AG09309 (cell line): ENCODE measurements at places on chromosomes 7 and 10.

DNA sequence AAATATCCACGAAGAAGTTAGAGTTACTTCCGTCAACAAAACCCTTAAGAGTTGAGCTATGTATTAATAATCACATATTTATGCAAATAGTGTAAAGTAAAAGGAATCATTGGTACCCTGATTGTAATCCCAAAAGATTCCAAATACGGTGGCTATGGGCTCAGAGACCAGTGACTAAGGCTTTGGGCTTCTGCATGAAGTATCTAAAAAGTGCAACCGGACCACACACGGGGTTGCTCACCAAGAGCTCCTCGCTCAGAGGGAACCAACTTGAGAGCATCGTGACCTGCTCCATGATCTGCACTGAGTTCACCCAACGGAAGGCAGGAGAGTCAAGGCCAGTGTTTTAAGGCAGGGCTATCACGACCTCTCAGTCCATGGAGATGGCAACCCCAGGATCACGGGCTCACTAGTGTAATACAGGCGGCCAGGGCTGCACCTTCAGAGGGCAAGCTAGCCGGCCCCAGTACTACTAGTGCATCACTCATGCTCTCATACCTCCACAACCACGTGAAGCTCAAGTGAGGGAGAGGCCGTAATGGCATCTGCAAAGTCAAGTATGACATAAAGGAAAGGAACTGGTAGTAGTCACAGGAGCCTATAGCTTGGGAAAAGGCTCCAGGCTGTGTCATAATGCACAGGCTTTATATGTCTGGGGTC lies 77.1 kb upstream of the CAMK2B start:
- DNase-seq: no peak

GRCh38 chr10:77532068-77532467 lies 105.5 kb downstream of the KCNMA1 start:
- no peak for DNase-seq

DNA sequence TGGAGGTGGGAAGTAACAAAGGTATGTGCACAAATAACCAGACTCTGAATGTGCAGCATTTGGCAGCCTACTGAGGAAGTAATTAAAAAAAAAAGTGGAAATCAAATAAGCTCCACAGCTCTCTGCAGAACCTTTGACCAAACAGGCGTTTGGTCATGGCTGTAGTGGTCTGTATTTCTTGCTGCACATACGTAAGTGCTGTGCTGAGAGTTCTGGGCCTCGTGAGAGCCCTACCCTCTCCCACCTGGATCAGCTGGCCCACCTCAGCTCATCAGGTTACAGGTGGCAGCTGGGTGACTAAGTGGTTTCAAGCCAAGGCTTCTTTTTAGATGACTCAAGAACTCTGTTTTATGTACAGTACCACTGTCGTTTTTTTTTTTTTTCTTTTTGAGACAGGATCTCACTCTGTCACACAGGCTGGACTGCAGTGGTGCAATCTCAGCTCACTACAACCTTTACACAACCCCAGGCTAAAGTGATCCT lies 178.2 kb upstream of the KLF6 start:
- no peak for DNase-seq

DNA sequence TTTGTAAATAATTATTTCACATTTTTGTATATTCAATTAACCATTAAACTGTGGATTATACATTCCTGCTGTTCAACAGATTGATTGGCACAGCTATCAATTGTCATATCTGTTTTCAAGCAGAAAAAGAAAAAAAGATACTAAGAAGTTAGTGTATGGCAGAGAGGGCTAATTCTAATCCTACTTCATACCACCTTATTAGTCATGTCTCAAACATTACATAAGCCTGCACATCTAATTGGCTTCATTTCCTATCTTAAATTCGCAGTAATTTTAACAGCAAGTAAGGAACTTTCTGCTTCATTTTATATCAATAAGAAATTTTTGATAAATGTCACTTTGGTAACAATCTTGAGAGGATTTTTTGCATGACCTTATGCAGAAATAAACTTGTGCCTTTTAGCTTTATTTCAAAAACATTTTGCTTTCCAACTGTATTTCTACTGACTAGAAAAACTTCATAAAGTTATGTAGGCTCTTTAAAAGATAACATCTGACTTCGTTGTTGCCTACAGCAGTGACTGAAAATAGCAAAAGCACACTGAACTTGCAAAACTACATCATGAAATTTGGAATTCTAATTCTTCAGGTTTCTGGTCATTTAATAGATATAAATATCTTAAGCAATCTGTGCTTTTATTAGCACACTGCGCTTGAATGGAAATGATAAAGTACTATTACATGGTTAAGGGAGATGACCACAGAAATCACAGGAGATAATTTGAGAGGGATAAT lies 111.5 kb downstream of the SEMA3C start:
- no peak for DNase-seq

GRCh38 chr10:122531939-122532338 lies 28.6 kb upstream of the DMBT1 start:
- no peak for DNase-seq

DNA sequence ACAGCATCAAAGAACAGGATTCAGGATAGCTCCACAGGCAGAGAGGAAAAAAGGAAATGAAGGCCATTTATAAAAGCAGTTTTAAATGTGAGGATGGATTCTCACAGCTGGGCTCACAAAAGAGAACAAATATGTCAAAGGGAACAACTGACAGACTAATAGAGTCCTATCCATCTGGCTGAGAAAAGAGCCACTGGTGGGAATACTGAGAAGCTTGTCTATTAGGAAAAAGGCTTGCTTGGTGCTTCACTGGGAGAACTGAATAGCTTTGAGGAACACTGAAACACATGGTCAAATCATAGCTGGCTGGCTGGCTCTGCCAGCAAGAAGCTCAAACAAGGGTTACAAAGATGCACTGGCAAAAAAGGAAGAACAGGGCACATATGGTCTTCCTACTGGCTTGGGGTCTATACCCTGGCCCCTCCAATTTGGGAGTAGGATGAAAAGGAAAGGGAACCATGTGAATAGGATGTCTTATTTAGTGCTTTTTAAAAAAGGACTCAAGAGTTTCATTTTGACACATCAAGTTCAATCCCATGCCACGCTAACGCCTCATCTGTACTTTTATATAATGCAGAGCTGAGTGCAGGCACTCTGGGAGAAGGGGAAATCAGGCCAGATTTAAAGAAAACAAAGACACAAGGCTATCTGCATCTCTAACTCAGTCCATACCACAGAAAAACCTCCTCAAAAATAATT lies 44.8 kb upstream of the KCNIP2 start:
- no peak for DNase-seq

- no peak for DNase-seq
These were observed 509.0 kb downstream of the GATA3 start for GRCh38 chr10:8563478-8563877.

GRCh38 chr10:31648966-31649365 lies 279.7 kb downstream of the ARHGAP12 start:
- no peak for DNase-seq

GRCh38 chr7:146510088-146510680 lies 393.6 kb downstream of the CNTNAP2 start:
- DNase-seq: no peak

GRCh38 chr7:148395990-148396716 lies 194.4 kb upstream of the C7orf33 start:
- no peak for DNase-seq

DNA sequence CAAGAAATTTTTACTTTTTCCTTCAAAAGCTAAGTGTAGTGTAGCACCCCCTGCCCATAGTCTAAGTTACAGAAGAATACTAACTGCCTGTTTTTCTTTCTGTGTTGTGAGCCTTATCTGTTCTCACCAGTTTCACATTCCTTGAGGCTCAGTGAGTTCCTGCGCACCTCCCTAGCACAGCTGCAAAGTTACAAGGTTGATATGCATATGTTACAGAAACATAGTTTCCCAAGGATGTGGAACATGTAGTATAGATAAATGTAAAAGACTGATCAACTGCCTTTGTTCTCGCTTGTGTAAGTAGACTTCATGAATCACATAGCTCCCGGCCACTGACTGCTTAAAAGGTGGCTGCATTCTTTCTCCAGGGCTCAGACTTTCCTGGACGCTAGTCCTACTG lies 6.7 kb upstream of the ZNF33B start:
- DNase-seq: no peak

DNA sequence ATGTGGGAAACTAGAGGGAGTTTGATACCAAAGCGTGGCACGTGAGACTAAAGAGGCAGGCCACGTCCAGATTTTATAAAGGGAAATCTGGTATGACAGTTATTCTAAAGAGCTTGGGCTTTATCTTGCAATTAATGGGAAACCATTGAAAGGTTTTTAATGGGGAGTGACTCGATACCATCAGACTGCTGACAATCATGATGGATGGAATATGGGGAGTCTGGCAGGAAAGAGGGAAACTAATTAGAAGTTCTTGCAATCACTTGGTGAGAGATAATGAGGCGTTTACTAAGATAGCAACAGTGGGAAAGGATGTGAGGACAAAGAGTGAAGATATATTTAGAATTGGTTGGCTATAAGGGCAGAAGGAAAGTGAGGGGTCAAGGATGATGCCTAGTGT lies 94.0 kb downstream of the MBL2 start:
- no peak for DNase-seq

GRCh38 chr10:69232736-69233480 lies 12.8 kb downstream of the HKDC1 start:
- DNase-seq: no peak

DNA sequence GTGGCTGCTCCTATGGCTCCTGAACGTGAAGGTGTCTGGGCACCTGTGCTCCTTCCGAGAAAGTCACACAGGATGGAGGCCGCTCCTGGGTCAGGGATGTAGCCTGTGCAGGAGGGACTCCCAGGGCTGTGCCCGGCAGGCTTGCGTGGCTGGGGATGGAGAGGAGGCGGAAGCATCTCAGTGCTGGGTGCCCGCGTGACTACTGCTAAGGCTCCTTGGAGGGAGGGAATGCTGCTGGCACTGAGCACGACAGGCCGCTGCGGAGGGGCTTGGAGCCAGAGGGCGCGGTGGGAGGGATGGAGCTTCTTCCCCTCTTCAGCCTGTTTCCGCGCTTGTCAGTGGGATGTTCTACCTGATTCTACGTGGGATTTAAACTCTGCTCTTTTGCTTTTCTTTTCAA lies 35.0 kb downstream of the ADCY1 start:
- no peak for DNase-seq

- no peak for DNase-seq
These were observed 128.2 kb downstream of the KCNMA1 start for GRCh38 chr10:77509391-77509790.

DNA sequence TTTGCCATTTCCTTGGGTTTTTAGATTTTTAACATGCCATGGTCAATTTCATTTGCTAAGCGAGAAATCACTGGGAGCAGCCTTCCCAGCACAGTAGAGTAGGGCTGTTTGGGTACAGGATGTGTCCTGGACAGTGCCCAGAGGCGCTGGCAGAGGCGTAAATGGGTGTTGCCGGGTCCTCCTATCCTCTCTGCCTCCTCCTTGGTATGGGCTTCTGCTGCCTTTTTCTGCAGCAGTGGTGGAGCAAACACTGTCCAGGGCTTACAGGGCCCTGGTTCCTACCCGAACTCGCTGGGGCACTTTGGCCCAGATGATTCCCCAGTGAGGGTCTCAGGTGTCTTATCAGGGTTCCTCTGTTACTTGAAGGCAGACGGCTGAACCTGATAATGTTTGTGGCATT lies 298.3 kb downstream of the RPS24 start:
- DNase-seq: no peak

DNA sequence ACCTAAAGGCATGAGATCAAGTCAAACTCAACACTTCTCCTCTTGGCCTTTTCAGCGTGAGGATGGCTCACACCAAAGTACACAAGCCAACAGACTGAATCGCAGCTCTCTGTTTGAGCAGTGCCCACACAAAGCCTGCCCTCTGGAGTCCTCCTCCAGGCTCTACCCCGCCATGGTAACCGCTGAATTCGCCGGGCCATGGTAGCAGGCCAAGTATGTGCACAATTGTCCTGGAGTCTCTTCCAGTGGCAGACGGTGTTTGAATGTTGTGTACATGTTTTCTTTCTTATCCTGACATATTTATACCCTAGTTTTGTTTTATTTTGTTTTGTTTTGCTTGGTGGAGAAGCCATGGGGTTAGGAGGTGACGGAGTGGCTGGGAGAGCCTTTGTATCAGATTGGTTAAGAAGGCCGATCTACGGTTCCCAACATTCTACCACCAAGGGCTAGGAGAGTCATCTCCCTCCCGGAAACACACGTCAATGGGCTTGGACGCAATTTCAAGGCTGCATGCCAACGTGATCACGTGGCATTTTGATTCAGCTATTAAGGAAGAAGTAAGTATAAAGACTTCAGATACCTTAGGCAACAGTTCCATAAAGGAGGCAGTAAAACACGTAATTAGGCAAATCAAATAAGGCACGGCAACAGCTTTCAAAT lies 12.1 kb upstream of the SHH start:
- DNase-seq: peak; percentile 18

GRCh38 chr7:73968487-73968886 lies 59.5 kb upstream of the ELN start:
- no peak for DNase-seq

DNA sequence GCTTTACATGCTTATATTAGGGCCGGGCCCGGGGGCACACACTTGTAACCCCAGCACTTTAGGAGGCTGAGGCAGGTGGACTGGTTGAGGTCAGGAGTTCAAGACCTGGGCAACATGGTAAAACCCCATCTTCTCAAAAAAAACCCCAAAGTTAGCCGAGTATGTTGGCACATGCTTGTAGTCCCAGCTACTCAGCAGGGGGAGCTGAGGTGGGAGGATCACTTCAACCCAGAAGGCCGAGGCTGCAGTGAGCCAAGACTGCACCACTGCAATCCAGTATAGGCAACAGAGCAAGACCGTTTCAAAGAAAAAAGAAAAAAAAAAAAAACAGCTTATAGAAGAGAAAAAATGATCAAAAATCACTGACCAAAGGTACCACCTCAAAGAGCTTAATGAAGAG lies 63.1 kb downstream of the AMZ1 start:
- no peak for DNase-seq

DNA sequence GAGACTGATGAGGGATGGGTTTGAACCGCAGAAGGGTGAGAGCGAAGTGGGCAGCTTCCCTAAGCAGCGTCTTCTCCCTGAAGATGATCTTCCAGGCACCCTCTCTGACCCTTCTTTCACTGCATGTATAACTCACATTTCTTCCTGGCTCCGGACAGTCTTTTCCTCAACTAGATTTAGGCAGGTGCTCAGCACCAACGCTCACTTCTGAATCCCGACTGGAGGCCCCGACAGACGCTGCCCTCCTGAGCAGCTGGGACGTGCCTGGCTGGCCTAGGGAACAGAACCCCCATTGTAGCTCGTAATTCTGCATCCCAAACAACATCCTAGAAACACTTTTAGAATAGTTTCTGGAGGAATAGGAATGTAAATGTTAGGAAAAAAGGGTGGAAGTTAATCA lies 206.6 kb downstream of the DIP2C start:
- DNase-seq: no peak

GRCh38 chr7:130160455-130160854 lies 44.8 kb downstream of the TMEM209 start:
- DNase-seq: no peak

DNA sequence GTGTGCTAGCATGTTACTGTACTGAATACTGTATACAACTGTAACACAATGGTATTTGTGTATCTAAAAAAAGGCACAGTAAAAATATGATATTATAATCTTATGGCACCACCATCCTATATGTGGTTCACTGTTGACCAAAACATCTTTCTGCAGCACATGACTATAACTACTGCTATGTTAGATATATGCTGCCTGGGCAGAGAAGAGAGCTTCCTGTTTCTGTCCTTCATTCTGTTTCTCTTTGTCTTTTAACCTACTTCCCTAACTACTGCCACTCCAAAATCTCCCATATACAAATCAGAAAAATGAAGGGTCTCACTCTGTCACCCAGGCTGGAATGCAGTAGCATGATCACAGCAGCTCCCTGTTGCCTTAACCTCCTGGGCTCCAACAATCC lies 8.8 kb upstream of the FGL2 start:
- DNase-seq: no peak
